A549 treated with CpdA at 1 μM for 4 hours (cell line): ENCODE measurements at places on chromosomes 6 and 20. TPM values are rescaled to one million over a fixed set of nuclear protein-coding genes. Genes with fewer than 3 reads are reported as not detected.

The KIF3B gene
- total RNA-seq: 23.0 to 27.7 TPM (median 25.7 TPM) in 5 replicates

The TP53INP2 gene
- total RNA-seq: 5.9 to 7.4 TPM (median 6.9 TPM) in 5 replicates

The RNF217 gene
- 5.9 to 7.2 TPM (median 6.5 TPM) in 5 replicates for total RNA-seq

The AGER gene
- 1.2 to 2.3 TPM (median 1.7 TPM) in 5 replicates for total RNA-seq

The CAP2 gene
- total RNA-seq: 11.7 to 15.9 TPM (median 13.1 TPM) in 5 replicates

The ILRUN gene
- 30.3 to 34.0 TPM (median 31.6 TPM) in 5 replicates for total RNA-seq

The LY6G6F gene
- total RNA-seq: not detected in 5 replicates

The GGTLC1 gene
- not detected in 5 replicates for total RNA-seq

The TBXT gene
- not detected in 5 replicates for total RNA-seq

The SPINT4 gene
- not detected in 5 replicates for total RNA-seq

The GPLD1 gene
- total RNA-seq: 0.66 to 1.2 TPM (median 1.1 TPM) in 5 replicates

The ID1 gene
- total RNA-seq: 155 to 284 TPM (median 194 TPM) in 5 replicates

The KCNQ5 gene
- total RNA-seq: 1.7 to 3.4 TPM (median 1.9 TPM) in 5 replicates

The OR2W1 gene
- total RNA-seq: not detected in 5 replicates

The SPDEF gene
- total RNA-seq: 1.7 to 3.0 TPM (median 2.6 TPM) in 5 replicates

The SYTL3 gene
- total RNA-seq: 0.98 to 1.2 TPM (median 1.1 TPM) in 5 replicates

The FOXF2 gene
- total RNA-seq: 17.7 to 24.2 TPM (median 23.0 TPM) in 5 replicates

The PRR18 gene
- total RNA-seq: 0.11 to 0.25 TPM (median 0.17 TPM) in 5 replicates

The LPA gene
- 0.01 to 0.02 TPM in 2 of 5 replicates, not detected in the others for total RNA-seq

The RTEL1 gene
- total RNA-seq: 6.4 to 8.4 TPM (median 6.8 TPM) in 5 replicates

The KCNK16 gene
- total RNA-seq: not detected in 5 replicates

The ATP6V1G2 gene
- total RNA-seq: 0.57 to 0.77 TPM (median 0.63 TPM) in 5 replicates

The CHRNA4 gene
- 0.16 to 0.29 TPM (median 0.20 TPM) in 5 replicates for total RNA-seq
